Right cardiac atrium (tissue), 5 donors: ENCODE measurements at places on chromosomes 6 and 20.

DNA sequence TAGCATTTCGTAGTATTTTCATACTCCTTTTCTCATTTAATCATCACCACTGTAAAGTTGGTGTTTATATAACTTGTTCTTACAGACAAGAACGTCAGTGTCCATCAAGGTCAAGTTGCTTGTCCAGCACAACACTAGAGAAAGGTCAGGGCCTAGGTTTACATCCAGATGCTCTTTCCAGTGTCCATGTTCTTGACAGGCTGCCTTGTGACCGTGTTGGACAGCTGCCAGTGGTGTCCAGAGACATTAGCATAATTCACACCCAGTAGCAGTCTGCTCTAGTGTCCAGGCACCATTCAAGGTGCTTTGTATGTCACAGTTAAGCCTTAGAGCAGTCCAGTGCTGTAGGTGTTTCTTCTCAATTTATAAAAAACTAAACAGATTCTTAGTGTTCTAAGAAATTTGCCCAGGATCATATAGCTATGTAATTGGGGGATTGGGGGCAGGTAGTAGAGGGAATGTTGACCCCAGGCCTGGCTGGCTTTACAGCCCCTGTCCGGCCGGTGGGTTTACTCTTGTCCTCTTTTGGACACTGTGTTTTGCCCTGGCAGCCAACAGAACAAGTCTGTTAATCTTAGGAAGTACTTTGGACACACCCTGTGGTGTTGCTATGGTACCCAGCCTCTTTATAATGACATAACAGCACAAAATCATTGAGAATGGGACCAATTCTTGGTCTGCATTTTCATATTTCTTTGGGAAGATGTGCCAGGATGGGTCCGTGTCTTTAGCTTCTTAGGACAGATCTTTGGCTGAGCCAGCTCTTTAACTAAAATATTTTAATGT is 8.0 kb downstream of the STK35 start:
- DNase-seq, result peak; percentile 78

DNA sequence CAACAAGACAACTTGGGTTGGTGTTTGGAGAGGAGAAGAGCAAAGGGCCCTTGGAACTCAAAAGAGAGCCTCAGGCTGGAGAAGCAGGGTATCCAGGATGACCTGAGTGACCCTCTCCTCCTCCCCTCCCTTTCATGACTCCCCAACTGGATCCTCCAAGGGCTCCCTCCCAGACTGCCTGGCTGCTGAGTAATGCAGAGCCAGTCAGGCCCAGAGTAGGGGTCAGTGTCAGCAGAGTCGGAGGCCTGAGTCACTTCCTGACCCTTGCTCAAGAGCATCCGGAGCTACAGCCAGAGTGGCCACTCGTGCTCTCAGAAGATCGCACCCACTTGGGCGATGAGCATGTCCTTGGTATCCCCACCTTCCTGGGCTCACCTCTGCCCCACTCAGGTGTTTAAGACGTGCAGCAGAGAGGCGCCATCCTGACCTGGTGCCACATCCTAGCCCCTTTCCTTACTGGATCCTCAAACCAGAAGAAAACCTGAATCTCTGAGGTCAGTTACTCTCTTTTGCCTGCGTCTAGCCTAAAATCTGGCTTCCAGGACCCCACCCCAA is 2.8 kb upstream of the MAPK13 start:
- peak; percentile 65 for DNase-seq

- DNase-seq, result peak; percentile 44
Observed at GRCh38 chr20:40223810-40224209, 465.2 kb downstream of the MAFB start.

DNA sequence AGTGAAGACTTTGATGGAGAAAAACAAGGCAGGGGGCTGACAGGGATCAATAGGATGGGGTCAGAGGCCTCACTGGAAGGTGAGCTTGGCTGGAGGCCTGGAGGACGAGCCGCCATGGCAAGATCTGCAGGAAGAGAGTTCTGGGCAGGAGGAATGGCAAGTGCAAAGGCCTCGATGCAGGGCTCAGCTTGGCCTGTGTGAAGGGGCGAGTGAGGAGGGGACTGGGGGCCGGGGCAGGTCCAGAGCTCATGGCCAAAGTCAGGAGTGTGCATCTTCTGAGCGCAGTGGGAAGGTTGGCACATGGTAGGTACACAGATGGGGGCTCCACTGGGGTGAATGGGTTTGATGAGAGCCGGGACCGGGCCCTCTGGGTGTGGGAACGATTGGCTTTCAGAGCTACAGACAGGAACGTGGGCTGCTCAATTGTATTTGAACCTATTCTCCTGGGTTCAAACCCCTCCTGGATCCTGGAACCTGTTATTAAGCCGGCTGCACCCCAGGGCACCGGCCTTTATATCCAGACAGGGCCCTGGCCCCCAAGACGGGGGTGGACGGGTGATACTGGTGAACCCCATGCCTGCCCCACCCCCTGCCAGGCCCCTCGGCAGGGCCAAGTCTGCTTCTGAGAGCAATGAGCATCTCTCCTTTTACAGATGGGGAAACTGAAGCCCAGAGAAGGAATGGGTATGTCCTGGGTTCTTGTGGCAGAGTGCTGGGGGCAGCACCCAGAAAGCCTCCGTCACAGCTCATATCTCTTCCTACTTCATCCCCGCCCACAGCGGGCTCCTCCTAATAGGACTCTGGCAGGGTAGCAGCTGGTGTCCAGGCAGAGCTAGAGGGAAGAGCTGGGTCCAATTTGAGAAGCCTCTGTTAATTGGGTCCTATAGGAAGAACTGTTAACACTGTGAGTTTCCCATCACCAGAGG is 106.1 kb downstream of the CEBPB start:
- peak; percentile 79 for DNase-seq

DNA sequence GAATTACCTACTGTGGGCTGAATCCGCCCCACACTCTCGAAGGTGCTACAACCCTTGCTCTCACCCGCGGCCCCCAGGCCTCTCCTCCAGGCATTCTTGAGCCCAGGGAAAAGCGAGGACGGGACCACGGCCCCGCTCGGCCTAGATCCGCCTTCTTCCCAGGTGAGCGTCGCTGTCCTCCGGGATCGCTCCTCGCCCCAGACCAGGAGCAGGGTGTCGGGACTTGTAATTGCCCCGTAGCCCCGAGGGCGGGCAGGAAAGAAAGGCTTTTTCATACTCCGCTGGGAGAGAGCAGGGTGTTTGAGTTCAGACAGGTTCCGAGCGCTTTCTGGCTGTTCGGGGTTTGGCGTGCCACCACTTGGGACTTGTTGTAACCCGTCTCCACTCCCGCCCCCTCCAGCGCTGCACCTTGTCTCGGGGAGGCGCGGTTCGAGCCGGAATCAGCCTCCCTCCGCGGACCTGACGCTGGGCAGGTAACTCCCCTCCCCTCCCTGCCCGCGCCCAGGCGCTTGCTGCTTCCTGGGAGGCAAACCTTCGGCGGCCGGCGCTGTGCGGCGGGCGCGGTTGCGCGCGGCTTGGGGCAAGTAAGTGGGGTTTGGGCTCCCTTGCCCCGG is at the start of gene FAM83B:
FAM83B (plus strand) TSS at position 529 of the 614 bp plus-strand sequence. CDS start 23,476 bp downstream, outside the sequence.
- peak; percentile 8 for DNase-seq

DNA sequence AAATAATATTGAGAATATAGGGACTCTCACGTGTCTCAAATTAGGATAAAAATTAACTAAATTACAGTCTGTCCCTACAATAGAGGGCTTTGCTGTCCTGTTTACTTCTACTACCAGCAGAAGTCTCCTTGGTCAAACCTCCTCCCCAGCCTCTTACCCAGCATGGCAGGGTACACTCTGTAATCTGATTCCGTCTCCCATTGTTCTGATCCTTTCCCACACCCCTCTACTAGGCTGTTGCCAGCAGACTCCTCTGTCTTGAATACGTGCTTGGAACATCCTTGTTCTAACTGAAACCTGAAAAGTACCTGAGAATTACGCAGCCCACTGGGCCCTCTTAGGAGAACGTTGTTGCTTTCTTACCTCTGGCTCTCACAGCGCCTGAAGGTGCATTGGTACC is 112.2 kb upstream of the PREP start:
- no peak for DNase-seq

GRCh38 chr6:14501240-14501639 is 383.7 kb downstream of the CD83 start:
- no peak for DNase-seq

- DNase-seq, result no peak
Observed at GRCh38 chr6:12065321-12066140, 53.4 kb downstream of the HIVEP1 start.

DNA sequence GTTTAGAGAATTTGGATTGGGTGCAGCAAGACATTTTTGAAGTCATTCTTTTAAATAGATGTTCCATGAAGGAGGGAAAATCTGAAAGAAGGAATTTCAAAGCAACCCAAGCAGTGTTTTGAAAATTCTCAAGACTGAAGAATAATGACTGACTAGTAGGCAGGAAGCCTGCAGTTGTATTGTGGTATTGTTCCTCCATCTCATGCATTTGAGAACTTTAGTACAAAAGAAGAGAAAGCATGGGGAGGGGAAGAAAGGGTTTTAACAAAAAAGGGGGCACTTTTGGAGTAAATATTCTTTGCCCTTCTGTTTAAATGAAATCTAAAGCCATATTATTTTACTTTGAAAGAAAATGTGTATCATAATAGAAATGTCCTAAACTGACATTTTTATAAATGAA is 6.6 kb downstream of the NCOA3 start:
- DNase-seq, result no peak

DNA sequence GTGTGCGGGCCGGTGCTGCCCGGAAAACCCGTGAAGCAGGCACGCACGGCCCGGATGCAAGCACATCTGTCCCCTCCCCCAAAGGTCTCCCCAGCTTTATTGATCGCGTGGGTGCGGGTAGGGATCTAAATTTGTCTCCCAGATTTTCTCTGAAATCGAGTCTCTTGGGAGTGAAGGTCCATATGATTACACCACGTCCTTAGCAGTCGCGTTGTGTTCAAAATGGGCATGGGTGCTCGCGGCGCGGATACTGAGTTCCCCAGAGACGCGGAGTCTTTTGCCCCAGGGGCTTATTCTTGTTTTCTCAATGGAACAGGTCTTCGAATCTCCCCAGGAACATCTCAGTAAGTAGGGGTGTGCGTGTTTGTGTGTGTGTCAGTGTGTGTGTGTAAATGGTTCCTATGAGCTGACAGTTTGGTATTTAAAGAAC is 2.8 kb upstream of the ZNF292 start:
- DNase-seq, result no peak

- peak; percentile 33 for DNase-seq
Observed at GRCh38 chr6:97668716-97669115, 385.7 kb upstream of the MMS22L start.

DNA sequence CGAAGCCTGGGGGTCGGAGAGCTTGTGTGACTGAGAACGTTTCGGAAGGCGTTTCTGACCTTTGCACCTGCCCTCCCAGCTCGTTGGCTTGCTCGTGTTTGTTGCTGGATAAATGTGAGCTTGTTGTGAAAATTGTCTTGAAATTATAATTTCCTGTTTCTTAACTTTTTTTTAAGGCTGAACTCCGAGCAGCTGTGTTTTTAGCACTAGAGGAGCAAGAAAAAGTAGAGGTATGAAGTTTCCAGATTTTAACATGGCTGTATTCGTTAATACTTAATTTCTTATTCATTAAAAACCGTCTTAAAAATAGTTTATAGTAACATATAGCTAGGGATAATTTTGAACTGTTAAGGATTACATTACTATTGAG is 672 bp downstream of the CEP43 start:
- DNase-seq, result no peak

- no peak for DNase-seq
Observed at GRCh38 chr6:166024252-166024651, 143.4 kb downstream of the TBXT start.

DNA sequence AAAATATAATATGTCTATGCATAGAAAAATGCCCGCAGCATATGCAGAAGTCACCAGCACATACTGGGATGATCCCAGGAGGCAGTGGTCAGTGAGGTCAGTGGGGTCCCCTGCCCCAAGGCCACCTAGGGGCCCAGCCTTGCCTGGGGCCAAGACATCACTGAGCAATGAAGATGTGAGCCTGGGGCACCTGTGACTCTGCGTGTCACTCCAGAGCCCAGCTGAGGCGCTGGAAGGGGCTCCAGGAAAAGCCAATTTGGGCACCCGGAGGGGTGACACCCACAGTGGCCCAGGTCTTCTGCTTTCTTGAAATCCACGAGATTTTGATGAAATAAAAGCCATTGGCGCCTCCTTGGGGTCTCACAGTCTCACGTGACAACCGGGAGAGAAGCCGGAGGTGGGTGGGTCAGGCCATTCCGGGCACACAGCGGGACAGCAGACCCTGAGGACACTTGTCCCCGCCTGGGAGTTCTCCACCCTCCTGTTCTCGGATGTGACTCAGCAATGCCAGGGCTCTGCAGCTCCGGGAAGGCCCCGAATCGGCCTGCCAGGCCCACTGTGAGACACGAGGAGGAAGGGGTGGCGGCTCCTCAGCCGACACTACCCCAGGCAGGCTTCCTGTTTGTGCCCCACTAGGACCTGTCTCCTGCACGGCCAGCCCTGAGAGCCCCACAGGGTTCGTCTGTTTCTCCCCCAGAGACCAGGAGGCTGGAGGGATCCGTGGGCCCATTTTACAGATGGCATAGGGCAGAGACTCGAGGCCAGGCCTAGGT is 24.4 kb upstream of the SLCO4A1 start:
- DNase-seq, result peak; percentile 91
